Hepatic stellate cell (primary cell): ENCODE measurements at places on chromosomes 3 and 15.

- peak; percentile 49 for DNase-seq
Observed at GRCh38 chr15:55897560-55898336, 95.7 kb downstream of the NEDD4 start.

GRCh38 chr3:119294696-119295671 is 801 bp downstream of the ARHGAP31 start:
- peak; percentile 26 for DNase-seq

- no peak for DNase-seq
Observed at GRCh38 chr3:156010829-156011228, 109.5 kb upstream of the KCNAB1 start.

DNA sequence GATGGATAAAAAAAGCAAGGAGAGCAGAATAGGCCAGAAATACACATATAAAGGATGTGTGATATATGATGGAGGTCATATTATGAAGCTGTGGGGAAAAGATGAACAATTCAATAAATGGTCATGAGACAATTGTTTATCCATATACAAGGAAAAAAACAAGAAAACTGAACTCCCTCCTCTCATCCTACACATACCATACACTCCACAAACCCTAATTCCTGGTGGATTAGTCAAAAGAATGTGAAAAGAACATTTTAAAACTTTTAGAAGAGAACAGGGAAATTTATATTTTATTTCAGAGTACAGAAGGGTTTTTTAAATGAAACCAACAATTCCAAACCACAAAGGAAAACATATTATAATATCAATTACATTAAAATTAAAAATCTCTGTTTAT is 34.5 kb upstream of the NR2E3 start:
- DNase-seq = no peak

DNA sequence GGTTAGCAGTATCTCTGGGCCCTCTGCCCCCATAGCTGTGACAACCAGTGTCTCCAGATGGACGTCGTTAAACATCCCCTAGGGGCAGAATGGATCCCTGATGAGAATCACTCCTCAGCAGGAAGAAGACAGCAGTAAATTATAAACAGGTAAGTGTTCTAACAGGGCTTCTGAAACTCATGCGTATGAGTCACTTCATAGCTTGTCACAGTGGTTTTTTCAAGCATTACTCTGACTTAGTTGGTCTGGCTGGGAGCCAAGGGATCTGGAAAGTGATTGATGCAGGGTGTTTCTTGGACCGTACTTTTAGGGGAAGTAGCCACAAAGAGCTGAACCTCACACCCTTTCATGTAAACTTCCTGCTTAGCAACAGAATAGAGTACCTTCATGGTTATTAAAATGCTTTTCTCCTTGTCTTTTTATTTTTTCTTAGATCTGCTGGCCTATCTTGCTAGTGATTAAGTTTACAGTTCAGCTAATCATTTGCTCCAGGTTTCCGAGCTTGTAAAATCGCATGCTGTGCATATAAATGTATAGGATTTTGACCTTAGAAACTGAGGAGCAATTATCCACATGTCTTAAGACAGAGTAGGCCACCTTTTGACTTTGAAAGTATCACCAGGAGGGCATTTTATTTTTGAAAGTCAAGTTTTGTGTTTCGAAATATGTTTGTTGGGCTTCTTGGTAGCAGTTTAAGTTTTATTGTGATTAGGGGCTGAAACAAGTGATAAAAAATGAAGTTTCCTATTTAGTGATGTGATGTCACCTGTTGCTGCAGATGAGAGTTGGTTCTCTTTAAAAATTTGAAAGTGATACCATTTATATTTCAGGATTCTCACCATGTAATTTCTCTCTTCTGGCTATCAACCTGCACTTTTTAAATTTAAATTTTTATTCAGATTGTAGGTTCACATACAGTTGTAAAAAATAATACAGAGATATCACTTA is 333.9 kb downstream of the PTPRG start:
- DNase-seq = peak; percentile 14

- DNase-seq = no peak
Observed at GRCh38 chr3:128122013-128122412, 1.6 kb downstream of the RUVBL1 start.

DNA sequence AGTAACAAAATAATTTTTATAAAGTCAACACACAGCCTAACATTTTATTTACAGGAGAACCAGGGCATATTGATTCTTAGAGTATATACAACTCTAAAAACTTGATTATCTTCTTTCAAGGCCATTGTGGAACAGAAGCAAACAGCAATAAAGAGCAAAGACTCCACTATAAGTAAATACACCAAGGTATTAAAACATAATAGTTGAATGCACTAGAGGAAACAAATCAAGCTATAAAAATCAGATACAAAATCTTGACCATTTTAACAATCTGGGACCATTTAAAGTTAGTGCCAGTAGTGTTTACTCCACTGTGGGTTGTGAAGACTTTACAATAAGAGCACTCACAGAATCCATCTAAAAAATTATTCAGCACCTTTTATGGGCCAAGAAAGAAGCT is 323.6 kb downstream of the AGBL1 start:
- DNase-seq = no peak

DNA sequence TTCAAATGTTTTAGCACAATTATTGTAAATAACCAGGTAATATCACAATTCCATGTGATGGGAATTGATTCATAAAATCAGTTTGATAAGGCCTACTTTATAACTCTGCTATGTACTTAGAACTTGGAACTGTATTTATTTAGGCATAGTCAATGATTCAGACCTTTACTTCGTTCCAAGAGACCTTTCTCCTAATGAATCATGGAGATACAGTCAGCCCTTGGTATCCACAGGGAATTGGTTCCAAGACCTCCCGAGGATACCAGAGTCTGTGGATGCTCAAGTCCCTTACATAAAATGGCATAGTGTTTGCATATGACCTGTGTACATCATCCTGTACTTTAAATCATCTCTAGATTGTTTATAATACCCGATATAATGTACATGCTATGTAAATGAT is 60.8 kb upstream of the UMPS start:
- DNase-seq = peak; percentile 59

GRCh38 chr3:179079537-179079936 is 7.9 kb upstream of the ZMAT3 start:
- no peak for DNase-seq

- DNase-seq = no peak
Observed at GRCh38 chr3:8298021-8298954, 203.3 kb upstream of the LMCD1 start.

- DNase-seq = no peak
Observed at GRCh38 chr15:68986322-68986721, 28.2 kb upstream of the NOX5 start.

GRCh38 chr15:27767918-27768640 is 331.0 kb downstream of the OCA2 start:
- DNase-seq = no peak

GRCh38 chr3:71127844-71128243 is 455.7 kb downstream of the FOXP1 start:
- no peak for DNase-seq

DNA sequence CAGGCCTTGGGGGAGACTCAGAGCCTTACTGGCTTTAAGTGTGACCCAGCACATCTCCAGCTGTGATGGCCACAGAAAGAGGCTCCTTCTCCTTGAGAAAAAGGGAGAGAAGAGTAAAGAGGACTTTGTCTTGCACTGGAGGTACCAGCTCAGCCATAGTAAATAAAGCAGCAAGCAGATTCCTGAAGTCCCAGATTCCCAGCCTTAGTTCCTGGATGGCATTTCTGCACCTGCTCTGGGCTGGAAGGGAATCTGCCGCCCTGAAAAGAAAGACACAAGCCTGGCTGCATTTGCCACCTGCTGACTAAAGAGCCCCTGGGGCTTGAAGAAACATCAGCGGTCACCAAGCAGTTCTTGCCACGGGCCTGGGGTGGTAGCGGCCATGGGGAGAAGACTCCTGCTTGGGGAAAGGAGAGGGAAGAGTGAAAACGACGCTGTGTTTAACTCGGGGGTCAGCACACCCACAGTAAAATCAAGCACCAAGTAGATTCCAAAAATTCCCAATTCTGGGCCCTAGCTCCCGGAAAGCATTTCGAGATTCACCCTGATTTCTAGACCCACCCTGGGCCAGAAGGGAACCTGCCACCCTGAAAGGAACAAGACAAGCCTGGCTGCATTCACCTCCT is 24.2 kb upstream of the TNK2 start:
- DNase-seq = no peak

GRCh38 chr15:72222393-72222792 is 8.6 kb downstream of the PKM start:
- DNase-seq = no peak

DNA sequence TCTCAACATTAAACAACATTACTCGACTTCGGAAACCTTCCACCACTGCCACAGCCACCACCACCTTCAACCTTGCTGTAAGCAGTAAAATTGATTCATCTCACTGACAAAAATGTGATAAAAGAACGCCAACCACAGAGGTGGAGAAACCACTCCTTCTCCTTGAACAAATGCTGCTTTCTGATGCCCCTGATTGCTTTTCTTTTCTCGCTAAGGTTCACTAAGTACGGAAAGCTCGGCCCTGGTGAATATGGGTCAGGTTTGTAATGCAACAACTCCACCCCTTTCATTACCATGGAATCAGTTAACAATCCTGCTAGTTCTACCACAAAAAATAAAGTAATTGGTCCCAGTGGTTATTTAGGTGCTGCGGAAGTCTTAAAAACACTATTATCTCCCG is 44.9 kb downstream of the MEIS2 start:
- DNase-seq = no peak

DNA sequence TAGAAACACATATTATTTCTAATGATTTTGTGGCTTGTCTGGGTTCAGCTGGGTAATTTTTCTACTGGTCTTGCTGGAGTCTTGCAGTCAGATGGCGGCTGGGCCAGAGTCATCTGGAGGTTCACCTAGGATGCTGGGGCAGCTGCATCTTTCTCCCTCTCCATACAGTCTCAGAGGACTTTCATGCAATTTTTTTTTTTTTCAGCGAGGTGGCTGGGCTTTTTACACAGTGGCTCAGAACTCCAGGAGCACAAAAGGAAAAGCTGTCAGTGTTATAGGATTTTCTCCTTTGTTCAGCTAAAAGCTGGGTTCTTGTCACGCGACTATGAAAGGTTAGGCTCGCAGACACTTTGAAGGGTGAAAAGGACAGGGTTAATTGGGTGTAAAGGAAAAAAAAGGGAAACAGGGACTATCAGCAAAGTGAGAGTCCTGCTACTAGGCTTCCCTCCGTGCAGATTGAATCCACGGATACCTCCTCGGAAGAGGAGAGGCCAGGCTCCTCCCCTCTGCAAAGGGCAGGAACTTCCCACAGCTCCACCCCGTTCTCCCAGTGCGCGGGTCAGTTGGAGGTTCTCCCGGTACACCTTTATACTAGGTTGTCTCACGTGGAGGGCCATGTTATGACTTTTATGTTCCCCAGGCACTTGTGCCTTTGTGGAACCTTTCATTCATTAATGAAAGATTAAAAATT is 44.3 kb downstream of the ADGRG7 start:
- no peak for DNase-seq

DNA sequence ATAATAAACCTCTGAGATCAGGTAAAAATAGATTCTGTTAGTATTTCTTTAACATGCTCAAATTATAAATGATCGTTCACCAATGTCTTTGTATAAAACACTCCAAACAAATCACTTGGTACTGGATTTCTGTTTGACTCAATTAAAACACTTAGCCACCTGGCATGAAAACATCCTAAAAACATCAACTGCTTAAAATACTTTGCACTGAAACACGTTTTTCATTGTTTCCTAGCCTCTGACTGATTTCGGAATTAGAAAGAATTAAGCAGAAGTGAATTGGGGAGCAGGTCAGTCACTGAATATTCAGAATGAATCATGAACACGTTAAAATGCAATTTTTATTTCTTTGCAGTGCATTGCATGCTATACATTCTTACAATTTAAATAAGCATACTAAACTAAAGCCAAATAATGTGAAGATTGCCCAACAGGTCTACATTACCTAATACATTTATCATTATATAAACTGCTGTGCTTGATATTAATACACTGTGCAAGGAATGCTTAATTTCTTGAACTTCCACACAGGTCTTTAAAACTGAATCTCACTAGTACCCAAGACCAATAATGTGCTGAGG is 1.6 kb downstream of the THRB start:
- DNase-seq = no peak

GRCh38 chr15:77430652-77431051 is 10.0 kb downstream of the HMG20A start:
- DNase-seq = no peak

GRCh38 chr3:160722331-160722730 is 33.7 kb upstream of the PPM1L start:
- no peak for DNase-seq

GRCh38 chr15:62124176-62124972 is 40.7 kb downstream of the C2CD4B start:
- DNase-seq = no peak

GRCh38 chr15:85741021-85741421 is 53.7 kb downstream of the KLHL25 start:
- no peak for DNase-seq

GRCh38 chr15:81752974-81753373 is 292.8 kb downstream of the MEX3B start:
- DNase-seq = no peak

- DNase-seq = no peak
Observed at GRCh38 chr15:75653347-75653913, 5.7 kb downstream of the SNX33 start.

DNA sequence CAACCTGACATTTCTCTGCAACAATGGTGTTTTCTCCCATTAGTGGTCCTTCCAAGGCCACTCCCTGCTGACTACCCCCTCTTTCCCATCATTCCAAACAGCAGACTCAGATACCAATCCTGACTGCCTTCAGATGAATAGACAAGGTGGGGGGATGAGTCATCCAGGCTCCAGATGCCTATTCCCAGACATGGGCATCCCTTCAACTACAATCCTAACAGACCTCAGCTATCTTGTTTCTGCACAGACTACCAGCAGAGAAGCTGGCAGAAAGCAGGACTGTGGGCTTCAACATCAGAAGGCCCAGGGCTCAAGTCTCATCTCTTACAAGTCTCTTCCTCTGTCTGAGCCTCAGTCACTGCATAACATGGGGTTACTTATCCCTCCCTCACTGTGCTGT is 2.2 kb downstream of the RBP1 start:
- no peak for DNase-seq

GRCh38 chr3:148439254-148439822 is 258.4 kb upstream of the AGTR1 start:
- DNase-seq = no peak

DNA sequence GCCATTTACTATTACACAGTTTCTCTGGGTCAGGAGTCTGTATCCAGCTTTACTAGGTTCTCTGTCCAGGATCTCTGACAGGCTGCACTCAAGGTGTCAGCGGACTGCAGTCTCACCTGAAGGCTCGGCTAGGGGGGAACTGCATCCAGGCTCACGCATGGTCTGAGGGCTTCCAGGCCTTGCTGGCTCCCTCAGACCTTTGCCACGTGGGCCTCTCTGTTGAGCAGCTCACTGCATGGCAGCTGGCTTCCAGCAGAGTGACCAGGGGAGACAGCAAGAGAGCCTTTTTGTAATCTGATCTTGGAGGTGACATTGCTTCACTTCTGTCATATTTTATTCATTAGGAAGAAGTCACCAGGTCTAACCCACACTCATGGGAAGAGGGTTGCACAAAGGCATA is 152.3 kb downstream of the CACNA2D3 start:
- no peak for DNase-seq

DNA sequence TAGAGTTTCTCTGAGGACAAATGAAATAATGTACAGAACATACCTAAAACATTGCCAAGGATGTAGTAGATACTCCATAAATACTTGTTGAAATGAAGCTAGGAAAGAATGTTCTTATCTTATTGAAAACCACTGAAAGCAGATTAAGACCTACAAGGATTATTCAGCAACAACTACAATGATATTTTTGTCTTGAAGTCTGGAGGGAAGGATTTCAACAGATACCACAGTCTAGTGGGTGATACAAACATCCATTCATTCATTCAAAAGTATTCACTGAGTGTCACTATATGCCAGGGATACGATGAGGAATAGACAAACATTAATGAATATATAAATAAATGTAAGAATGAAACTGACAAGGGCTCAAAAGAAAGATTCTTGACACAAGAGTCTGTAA is 74.7 kb upstream of the THBS1 start:
- DNase-seq = no peak
